ENCODE measurements at places on chromosomes 16 and 17. TPM values are rescaled to one million over a fixed set of nuclear protein-coding genes. Genes with fewer than 3 reads are reported as not detected.
A peak's percentile ranks its signal among the peaks of the same experiment; 100 is the strongest.

Gene SHBG
- total RNA-seq = 0.36 TPM

DNA sequence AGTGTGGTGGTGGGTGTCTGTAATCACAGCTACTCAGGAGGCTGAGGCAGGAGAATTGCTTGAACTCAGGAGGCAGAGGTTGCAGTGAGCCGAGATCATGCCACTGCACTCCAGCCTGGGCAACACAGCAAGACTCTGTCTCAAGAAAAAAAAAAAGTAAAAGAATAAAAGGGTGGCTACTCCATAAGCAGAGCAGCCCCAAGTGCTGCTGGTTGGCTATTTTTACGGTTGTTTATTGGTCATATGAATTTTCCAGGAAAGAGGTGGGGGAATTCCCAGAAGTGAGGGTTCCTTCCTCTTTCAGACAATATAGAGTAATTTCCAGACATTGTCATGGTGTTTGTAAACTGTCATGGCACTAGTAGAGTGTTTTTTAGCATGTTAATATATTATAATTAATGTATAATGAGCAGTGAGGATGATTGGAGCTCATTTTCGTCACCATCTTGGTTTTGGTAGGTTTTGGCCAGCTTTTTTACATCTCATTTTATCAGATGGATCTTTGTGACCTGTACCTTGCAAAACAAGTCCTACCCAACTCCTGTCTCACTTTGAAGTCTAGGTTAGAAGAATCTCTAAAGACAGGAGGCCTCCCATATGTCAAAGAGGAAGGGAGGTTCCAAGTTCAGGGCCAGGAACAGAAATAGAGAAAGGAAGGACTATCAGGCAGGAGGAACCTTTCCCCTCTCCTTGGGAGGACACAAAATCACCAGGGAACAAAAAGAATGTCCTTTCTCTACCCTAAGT is 39.1 kb downstream of the HOXB1 start:
- DNase-seq = no peak

Gene CACNG5
- total RNA-seq = not detected

DNA sequence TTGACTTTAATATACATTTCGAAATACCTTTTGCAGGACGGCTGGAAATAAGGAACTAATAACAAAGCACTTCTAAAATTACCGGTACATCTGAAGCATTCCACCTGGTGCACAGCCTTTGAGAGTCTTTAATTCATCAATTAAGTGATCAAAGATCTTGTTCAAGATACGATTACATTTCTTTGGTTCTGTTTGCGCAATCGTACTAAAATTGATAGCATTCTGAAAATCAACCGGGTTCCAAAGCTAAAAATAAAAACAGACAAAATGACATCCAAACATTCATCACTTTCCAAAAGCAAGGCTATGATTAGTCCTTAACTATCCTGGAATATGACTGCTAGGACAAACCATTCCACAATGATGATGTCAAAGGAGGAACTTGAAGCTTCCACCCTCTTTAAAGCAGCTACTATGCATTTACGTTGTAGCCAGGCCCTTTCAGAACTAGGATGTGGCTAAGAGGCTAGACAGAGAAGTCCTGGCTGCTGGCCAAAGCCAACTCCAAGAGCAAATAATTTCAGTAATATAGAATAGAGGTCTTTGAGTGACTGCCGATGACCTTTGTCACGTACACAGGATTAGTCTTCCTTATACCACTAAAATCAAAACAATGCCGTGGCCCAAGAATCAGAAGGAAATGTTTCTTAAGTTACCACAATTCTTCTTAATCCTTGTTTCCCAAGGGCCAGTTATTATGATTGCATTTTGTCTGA is 299.8 kb upstream of the PSMD7 start:
- no peak for DNase-seq

Gene ABCA6
- total RNA-seq = 30.4 TPM

GRCh38 chr16:19722981-19723380 is 4.9 kb downstream of the IQCK start:
- DNase-seq = no peak

GRCh38 chr16:53372992-53373871 is 61.0 kb upstream of the RBL2 start:
- DNase-seq = peak; percentile 77

Data from osteoblast (primary cell).